T-helper 2 cell treated with Interferon-gamma antibody and Interleukin-4, amounts not matched to agents 5 μg/mL and 100 μg/mL, for 36 hours (primary cell): ENCODE measurements at places on chromosomes 5 and 9.

GRCh38 chr9:21965401-21965951, 28.7 kb downstream of the CDKN2A start:
- peak; percentile 49 for DNase-seq

DNA sequence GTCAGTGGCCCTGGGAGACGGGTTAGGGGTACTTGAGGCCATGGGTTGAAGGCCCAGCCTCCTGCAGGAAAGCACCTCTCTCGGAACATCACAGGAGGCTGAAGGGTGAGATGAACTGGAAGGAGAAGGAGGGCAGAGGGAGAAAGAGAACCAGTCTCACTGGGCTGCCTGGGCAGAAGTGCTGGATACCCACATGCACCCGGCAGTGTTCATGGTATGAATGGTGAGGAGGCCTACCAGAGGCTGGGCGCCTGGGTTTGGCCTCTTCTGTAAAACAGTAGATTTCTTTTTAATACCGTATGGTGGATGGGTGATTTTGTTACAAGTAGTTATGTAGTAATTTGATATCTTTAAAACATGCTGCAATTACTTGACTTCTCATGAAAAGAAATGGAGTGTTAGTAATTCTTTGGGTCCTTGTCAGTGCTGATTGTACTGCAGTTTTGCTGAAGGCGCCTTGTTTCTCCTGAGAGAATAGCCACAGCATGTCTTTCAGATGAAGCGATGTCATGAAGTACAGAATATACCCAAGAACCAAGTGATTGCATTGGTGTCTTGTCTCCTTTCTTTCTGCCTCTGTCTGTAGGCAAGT, 258.6 kb downstream of the FANCC start:
- DNase-seq: no peak

DNA sequence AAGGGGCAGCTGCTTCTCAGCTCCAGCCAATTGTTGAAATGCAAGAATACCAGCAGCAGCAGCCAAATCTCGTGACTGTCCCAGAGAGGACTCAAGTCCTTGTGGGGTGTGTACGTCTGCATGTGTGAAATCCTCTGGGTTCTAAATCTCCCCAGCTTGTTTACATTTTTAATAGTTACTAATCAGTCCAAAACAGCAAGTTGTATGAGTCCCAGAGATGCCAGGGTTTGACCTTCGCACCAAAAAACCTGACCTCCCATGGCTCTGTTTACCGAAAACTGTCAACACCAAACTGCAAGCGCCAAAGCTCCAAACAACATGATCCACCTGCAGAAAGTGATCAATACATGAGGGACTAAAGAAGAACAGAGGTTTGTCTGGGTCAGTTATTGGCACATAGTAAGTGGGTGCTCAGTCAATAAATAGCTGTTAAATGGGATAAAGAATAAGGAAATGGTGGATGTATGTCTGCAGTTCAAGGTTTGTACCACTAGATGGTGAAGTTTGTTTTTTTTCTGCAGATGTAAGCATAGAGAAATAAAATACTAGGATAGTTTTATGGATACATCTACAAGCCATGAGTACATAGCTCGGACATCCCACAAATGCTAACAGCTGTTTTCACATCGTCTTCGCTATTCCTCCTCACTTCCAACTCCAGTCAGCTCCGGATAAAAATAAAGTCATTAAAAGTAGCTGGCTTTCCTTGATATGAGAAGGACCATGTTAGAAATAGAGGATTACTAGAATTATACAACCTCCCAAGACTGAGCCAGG, 85.3 kb upstream of the ADRB2 start:
- no peak for DNase-seq

DNA sequence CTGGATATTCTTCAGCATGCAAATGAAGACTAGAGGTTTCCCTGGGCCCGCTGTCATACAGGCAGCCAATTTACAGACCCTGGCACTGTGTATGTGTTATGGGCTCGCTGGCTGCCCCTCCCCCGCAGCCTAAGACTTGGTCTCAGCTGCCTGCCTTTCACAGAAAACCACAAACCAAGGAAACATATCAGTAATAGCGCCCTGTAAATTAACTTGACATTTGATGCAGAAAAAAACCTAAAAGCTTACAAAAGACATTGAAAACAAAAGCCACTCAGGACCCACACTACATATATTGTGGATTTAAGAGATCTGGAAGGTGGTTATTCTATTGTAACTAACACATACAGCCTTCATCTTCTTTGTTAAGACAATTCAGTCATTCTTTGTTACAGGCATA, 287.0 kb upstream of the TMEM161B start:
- DNase-seq: no peak

- DNase-seq: no peak
Observed at GRCh38 chr9:98917746-98918487, 25.8 kb upstream of the COL15A1 start.

DNA sequence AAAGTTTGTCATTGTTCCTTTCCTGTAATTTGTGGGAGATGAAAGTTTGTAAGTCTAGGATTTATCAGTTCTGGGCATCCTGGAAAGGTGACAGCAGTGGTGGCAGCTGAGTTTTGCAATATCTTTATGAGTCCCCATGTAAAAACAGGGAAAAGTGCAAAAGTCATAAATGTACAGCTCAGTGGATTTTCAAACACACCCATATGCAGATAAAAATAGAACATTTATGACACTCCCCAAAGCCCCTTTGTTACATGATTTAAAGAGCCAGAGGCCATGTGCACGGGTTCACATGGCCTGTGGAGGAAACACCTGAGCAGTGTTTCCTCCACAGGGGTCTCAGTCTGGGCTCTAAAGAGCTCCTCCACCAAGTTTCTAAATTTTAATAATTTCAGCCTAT, 6.3 kb downstream of the TMEM38B start:
- no peak for DNase-seq

- DNase-seq: no peak
Observed at GRCh38 chr5:174625591-174626350, 98.6 kb upstream of the MSX2 start.

DNA sequence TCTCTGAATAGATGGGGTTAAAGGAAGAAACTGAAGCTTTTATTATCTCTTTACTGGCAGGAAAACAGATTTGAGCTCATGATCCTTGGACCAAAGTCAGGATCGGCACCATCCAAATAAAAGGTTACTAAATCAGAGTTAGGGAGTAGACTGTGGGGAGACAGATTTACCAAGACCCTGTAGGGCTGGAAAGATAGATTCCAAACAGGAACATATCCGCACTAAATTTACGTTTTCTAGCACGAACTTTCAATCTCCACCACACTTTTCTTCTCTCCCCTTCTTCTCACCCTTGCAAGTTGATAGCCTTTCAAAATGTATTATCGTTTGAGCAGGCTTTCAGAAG, 120.0 kb upstream of the HMHB1 start:
- DNase-seq: no peak

- DNase-seq: no peak
Observed at GRCh38 chr9:22992780-22993179, 546.2 kb downstream of the DMRTA1 start.

DNA sequence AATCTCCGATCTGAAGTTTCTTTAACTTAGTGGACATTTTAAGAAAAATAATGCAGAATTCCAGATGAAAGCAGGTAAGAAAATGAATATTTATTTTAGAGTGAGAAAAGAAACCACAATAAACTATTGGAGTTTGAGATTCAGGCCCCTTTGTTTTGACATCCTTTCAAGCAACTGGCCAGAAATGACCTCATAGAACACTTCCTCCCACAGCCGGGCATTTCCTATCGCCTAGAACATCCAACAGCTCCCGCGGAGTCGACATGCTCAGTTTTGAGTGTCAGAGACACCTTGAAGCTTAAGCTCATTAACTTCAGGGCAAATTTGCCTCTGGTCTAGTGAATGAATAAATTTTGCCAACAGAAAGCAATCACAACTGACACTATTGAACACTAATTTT, 369.2 kb downstream of the TLE4 start:
- DNase-seq: no peak

GRCh38 chr9:90053027-90053426, 448.2 kb downstream of the GADD45G start:
- DNase-seq: peak; percentile 2
